Common myeloid progenitor, CD34-positive (primary cell): ENCODE measurements at places on chromosomes 7 and 10.

GRCh38 chr7:81500631-81501030 lies 269.2 kb downstream of the HGF start:
- DNase-seq: no peak

- DNase-seq: no peak
These were observed 29.9 kb downstream of the PANK1 start for GRCh38 chr10:89615112-89615511.

DNA sequence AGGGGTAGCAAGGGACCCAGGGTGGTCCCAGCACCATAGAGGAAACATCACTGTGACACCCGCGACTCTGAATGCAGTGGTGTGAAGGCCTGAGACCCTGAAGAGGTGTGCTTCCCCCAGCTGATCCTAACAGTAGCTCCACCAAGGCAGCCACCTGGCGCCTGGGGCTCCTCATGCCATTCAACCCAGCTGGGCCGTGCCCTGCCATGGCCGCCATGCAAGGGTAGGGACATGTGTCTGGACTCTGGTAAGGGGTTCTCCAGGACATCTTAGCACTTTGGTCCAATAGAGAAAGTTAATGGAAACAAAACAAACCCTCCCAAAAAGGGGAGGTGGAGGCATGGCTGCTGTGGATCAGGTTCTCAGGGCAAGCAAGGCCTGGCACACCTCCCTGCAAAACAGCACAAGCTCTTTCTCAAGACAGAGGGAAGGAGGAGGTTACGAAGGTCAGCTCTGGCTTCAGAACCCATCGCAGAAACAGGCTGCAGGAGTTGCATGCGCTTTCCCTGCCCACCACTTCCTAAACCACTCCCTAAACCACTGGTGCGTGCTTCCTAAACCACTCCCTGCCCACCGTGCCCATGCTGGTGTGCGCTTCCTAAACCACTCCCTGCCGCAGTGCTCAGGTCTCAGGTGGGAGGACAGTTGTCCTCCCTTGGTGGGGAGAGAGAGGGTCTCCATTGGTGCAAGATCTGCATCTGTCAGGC lies 108.7 kb downstream of the LARP4B start:
- DNase-seq: peak; percentile 27

- peak; percentile 91 for DNase-seq
These were observed 90.5 kb upstream of the SVIL start for GRCh38 chr10:29725133-29725720.

DNA sequence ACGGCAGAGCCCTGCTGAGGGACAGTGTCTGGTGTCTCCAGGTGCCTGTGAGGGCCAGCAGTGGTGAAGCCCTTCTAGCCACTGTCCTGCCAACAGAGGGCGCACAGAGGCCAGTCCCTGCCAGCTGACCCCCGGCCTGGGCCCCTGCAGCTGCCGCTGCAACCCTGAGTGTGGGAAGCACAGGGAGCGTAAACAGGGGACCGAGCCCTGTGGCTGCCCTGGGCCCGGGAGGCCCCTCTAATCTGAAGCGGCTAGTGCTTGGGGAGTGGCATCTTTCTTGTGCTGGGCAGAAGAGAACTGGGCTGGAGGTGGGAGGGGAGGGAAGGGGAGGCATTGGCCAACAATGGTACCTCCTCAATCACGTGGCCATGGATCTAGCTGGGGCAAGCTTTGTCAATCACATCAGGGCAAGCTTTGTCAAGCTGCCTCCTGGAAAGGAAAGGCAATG lies 34.6 kb downstream of the TRIM8 start:
- DNase-seq: peak; percentile 42

DNA sequence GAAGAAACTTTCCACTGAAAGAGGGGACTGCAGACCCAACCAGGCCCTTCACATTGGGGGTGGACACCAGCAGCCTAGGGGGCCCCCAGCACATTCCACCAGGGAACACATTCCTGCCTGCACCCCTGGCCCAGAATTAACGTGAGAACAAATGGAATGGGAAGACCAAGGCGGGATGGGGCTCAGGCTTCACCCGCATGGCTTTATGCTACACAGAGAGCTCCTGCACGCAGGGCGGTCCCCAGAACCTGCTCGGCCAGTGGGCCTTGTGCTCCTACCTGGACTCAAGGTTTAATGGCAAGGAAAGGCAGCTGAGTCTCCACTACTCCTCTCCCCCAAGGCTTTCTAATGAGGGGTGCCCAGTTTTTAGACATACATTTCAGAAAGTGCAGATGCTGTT lies 146.3 kb upstream of the GPR26 start:
- no peak for DNase-seq

DNA sequence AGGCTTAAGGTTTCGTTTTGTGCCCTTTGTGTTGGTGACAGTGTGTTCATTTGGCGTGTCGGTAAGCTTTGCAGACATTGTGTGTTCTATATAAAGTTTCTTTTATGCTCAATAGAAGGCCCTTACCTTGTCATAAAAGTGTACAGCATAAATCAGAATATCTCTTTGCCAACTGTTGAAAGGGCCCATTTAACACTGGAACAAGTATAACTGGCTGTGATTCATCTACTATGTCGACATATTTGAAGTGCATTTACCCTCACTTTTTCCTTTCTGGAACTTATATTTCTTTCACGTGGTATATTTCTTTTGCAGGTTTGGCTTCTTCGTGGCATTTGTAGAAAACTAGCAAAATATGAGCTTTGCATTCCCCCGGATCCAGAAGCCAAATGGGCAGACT lies 32.7 kb downstream of the EEPD1 start:
- no peak for DNase-seq
